Tibial nerve (tissue), 4 donors: ENCODE measurements at places on chromosomes 1 and 21.

DNA sequence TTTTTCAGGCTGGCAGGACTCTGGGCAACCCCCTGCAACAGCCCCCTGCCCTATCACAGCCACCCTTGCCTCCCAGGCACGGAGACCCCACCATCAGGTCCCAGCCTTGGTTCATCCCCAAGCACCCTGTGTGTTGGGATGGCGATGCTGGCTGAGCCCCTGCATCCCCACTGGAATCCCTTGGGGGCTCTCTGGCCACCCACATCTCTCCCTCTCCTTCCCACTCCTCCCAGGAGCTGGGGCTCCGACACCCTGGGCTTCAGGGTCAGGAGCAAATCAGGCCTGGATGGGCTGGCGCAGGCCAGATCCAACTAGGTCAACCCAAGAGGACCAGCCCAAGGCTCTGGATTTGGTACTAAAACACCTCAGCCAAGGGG, 25.9 kb downstream of the COL6A1 start:
- H3K4me1 ChIP-seq: no peaks in the 10 kb centered on the region
- H3K4me3 ChIP-seq: no peak overlapping the region
- DNase-seq: no peak
- no peak overlapping the region for H3K27ac ChIP-seq
- no peaks in the 10 kb centered on the region for H3K27me3 ChIP-seq

- no peaks in the 10 kb centered on the region for H3K27me3 ChIP-seq
- H3K4me3 ChIP-seq: no peak overlapping the region
- no peaks in the 10 kb centered on the region for H3K36me3 ChIP-seq
- DNase-seq: no peak
These were observed 16.1 kb upstream of the KCNE1 start for GRCh38 chr21:34528131-34528561.

DNA sequence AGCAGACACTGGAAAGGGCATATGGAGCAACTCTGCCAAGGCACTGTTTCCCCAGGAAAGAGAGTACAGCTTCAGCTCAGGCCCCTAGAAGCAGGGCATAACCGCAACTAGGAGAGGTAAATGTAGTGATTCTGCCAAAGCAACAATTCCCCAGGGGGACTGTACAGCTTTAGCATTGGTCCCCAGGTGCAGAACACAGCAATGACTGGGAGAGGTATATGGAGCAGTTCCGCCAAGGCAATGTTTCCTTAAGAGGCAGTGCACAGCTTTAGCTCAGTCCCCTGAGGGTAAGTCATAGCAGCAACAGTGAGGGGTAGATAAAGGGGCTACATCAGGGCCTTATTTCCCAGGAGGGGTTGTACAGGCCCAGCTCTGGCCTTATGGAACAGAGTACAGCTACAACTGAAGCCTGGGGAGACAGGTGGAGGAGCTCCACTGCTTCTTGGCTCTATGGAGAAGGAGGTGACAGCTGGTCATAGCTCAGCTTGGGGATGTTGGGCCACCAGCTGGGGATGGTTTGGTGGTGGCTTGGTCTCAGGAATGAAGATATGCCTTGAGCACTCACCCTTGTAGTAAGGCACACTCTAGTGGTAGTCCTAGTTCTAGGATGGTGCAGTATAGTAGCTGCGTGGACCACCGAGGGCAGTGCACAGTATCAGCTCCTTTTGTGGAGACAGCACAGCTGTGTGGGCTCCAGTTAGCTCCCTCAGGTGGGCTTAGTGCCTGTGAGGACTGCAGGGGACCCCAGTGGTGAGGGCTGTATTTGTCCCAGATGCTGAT, 582.7 kb downstream of the PTPRC start:
- H3K27me3 ChIP-seq: no peaks in the 10 kb centered on the region
- H3K27ac ChIP-seq: no peak overlapping the region
- no peak for DNase-seq
- no peaks in the 10 kb centered on the region for H3K36me3 ChIP-seq

DNA sequence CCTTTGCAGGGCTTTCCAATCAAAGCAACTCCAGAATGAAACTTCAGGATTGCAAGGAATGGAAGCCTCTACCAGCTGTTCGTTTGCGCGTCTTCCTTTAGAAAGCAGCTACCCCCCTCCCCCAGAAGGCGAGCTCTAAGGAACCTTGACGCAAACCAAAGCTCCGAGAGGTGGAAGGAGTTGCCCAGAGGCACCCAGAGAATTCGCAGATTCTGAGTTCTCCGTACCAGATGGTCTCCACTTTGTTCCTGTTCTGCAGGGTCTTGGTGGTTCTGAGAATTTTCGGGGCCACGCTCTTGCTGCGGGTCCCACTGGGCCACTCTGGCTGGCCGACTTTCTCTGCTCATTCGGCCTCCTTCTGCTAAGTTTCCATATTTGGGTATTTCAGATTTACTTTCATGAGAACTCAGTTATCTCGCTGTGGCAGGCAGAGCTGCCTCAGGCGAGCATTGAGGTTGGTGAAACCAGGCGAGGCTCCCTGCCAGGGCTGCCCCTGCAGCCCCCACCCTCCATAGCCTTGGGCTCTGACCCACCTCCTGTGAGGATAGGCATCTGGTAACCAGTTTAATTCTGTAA, 801 bp downstream of the TRAF5 start:
- no peak for DNase-seq
- peak overlapping the region; percentile 89 for H3K27ac ChIP-seq
- H3K36me3 ChIP-seq: no peaks in the 10 kb centered on the region
- peaks cover 31% of the 10 kb centered on the region for H3K4me1 ChIP-seq

DNA sequence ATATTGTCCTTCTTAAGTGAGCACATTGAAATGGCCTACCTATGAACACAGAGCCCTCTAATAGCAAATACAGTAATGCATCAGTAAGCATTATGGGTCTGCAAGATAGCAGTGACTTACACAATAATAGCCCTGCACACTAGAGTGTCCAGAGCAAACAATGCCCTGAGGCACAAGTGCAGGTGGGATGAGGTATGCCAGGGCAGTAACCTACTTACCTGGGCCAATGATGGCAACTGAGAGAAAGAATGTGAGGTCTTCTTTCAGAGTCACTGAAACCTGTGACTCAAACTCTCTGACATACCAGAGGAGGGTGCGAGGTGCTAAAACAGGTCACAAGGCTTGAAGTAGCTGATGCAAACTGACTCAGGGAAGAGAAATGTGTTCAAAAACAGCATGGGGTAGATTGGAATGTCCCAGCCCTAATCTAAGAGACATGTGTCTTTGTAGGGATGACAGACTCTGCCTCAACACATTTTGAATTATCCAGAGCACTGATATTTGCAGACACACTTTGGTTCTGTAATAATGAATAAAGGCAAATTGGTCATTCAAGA, 168.5 kb upstream of the RUNX1 start:
- H3K4me1 ChIP-seq: no peaks in the 10 kb centered on the region
- H3K4me3 ChIP-seq: no peak overlapping the region
- H3K27me3 ChIP-seq: no peaks in the 10 kb centered on the region
- no peak for DNase-seq
- H3K36me3 ChIP-seq: no peaks in the 10 kb centered on the region
